ENCODE measurements at places on chromosomes 12 and 14.

- DNase-seq, result no peak
These were observed 192.4 kb downstream of the DACT1 start for GRCh38 chr14:58830121-58830520.

DNA sequence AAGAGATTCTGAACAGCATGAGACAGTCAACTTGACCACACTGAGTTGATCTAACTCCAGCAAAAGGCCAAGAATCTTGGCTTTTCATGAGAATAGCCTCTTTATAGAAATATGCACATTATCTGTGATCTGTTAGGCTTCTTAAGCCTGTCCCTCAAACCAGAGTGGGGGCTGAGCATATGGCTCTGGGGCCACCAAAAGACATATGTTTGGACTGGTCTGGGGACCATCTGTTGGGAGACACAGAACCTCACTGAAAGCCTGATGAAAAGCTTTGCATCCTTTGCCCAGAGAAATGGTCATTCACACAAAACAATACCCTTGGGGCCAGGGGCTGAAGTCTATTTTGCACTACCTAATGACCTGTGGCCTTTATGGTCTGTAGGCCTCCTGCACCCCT is 165.3 kb upstream of the PRMT8 start:
- no peak for DNase-seq

- no peak for DNase-seq
These were observed 4.1 kb upstream of the KLRG1 start for GRCh38 chr12:8985213-8985754.

DNA sequence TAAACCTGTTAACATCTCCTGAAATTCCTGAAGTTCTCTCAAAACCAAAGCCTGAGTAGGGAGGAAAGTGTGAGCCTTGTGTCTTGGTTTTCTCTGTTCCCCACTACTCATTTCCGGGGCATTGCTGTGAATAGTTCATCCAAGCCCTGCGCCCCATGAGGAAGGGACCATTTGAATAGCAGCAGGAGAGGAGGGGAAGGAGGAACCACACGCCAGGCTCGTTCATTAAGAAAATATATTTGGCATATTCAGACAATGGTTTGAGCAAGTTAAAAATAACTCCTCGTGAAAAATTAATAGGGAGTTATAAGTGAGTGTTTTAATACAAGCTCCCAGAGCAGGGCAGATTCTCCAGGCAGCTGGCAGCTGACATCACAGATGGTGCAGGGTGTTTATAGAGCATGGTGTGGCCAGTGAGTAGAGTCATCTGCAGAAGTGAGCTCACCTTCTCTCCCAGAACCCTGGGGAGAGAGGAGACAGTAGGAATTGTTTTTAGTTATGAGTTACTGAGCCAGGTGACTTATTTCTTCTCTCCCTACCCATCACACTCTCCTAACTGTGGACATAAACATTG is 29.5 kb upstream of the CISTR start:
- peak; percentile 91 for DNase-seq

DNA sequence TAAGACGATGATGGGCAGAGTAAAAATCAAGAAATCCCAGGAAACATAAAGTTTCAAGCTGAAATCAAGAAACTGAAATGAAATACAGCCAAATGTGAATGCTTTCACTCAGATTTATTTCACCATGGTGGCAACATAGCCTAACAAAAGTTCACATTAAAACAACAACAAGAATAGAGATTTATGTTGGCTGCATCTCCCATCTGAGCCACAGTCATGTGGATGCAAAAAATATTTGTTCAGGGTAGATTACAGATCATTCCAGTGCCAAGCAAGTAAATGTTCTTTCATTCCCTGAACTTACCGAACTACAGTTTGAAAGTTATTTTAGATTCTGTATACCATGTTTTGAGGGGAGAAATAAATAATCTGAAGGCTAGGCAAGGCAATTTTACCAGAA is 159.9 kb upstream of the TMTC1 start:
- DNase-seq, result no peak

- DNase-seq, result peak; percentile 49
These were observed 13.3 kb upstream of the MAP3K9 start for GRCh38 chr14:70822530-70823185.
